ENCODE measurements at places on chromosomes 7 and 10. TPM values are rescaled to one million over a fixed set of nuclear protein-coding genes. Genes with fewer than 3 reads are reported as not detected.

Gene CCL26
- total RNA-seq: not detected

Gene SUN3
- not detected for total RNA-seq

- no peak for DNase-seq
- H3K27ac ChIP-seq: peak overlapping the region; percentile 91
- H3K4me1 ChIP-seq: peaks cover 43% of the 10 kb centered on the region
- H3K27me3 ChIP-seq: no peaks in the 10 kb centered on the region
- H3K36me3 ChIP-seq: no peaks in the 10 kb centered on the region
Observed at GRCh38 chr7:833601-834258, 1.5 kb downstream of the SUN1 start.

DNA sequence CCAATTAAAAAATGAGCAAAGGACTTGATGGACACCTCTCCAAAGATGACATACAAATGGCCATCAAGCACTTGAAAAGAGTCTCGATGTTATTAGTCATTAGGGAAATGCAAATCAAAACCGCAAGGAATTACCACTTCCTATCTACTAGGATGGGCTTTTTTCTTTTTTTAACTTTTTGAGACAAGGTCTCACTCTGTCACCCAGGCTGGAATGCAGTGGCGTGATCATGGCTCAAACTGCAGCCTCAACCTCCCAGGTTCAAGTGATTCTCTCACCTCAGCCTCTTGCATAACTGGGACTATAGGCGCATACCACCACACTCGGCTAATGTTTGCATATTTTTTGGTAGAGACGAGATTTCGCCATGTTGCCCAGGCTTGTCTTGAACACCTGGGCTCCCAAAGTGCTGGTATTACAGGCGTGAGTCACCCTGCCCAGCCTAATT lies 13.6 kb downstream of the NKX1-2 start:
- DNase-seq: no peak
- H3K36me3 ChIP-seq: no peaks in the 10 kb centered on the region
- no peaks in the 10 kb centered on the region for H3K27me3 ChIP-seq
- H3K27ac ChIP-seq: peak overlapping the region; percentile 25
- no peaks in the 10 kb centered on the region for H3K4me1 ChIP-seq
- H3K4me3 ChIP-seq: no peak overlapping the region

DNA sequence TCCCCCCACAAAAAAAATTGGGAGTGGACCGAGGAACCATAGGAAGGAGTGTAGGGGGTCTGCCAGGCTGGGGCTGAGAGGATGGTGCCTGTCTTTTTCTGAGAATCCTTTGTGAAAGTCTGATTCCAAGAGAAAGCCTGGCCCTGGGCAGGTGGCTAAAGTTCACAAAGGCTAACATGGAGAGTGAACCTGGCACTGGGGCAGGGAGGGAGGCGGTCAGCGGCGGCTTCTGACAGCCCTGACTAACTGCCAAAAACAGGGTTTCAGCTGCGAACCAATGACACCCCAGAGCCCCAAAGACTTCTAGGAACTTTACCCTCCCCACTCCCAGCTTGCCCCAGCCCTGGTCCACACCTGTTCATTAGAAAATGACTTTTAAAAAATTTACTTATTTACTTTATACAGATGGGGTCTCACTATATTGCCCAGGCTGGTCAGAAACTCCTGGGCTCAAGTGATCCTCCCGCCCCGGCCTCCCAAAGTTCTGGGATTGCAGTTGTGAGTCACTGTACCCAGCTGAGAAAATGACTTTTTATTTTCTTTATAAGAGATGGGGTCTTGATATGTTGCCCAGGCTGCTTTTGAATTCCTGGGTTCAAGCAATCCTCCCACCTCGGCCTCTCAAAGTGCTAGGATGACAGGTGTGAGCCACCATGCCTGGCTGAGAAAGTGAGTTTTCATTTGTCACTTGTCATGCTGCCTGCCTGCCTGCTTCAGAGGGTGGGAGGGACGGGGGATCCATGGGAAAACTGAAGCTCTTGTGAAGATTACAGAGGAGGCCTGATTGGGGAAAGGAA lies 61.0 kb upstream of the DUSP5 start:
- no peaks in the 10 kb centered on the region for H3K36me3 ChIP-seq
- H3K4me3 ChIP-seq: no peak overlapping the region
- H3K4me1 ChIP-seq: peaks cover 3% of the 10 kb centered on the region
- no peak overlapping the region for H3K27ac ChIP-seq
- no peaks in the 10 kb centered on the region for H3K27me3 ChIP-seq

DNA sequence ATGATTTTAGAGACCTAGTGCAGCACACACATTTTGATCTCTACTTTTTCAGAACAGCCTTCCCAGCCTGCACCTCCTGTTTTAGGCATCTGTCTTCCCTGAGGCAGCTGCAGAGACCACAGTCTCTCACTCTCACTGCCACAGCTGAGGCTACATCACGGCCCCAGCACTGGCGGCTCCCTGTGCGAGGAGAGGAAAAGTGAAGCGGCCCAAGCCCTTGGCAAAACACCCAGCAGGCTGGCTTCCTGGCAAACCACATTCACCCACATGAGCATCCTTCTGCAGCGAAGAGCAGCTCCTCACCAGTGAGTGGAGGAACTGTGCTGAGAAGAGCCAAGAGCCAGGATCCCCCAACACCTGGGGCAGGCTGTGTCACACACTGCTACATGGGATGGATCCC lies 14.0 kb downstream of the HUS1 start:
- peaks cover 57% of the 10 kb centered on the region for H3K36me3 ChIP-seq
- no peak for DNase-seq
- no peak overlapping the region for H3K27ac ChIP-seq

DNA sequence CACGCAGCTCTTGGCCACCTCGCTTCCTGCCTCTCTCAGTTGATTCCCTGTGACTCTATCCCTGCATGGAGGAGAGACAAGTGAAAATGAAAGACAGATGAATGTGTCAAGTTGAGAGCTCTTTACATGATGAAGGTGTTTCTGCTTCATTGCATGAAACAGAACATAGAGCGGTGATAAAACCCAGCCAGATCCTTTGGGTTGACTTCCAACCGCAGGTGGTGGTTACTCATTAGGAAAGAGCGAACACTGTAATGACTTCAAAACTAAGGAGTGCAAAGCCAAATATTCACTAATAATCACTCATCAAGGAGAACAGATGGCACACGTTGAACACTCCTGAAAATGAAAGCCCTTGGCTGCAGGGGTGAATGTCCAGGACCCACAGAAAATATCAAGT lies 31.8 kb upstream of the WDR11 start:
- H3K4me3 ChIP-seq: no peak overlapping the region
- no peak overlapping the region for H3K27ac ChIP-seq
- no peak for DNase-seq
- no peaks in the 10 kb centered on the region for H3K27me3 ChIP-seq
- no peaks in the 10 kb centered on the region for H3K36me3 ChIP-seq

Data from esophagus squamous epithelium (tissue), 5 donors.